ENCODE measurements at places on chromosomes 2 and 18.

DNA sequence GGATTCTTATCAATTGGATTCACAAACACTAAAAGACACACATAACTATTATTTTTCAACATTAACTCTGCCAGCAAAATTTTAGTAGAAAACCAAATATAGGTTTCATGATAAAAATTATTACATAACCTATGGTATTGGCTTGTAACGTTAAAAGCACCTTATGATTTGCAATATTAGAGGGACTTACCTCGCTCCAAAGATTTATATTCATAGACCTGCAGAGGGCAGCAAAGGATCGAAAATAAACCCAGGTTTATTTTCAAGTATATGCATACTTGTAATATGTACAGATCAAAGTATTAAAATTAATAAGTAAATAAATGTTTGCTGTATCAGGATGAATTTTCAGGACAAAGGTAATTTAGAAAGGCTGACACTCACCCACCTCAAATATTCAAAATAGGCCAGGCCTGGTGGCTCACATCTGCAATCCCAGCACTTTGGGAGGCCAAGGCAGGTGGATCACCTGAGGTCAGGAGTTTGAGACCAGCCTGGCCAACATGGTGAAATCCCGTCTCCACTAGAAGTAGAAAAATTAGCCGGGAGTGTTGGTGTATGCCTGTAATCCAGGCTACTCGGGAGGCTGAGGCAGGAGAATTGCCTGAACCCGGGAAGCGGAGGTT is 45.3 kb downstream of the LRPPRC start:
- DNase-seq, result no peak

- DNase-seq, result no peak
Measured at GRCh38 chr2:179692043-179692442, 169.4 kb downstream of the ZNF385B start.

GRCh38 chr2:108911807-108912628 is 77.0 kb downstream of the EDAR start:
- no peak for DNase-seq

GRCh38 chr2:172893671-172894070 is 158.0 kb downstream of the RAPGEF4 start:
- DNase-seq, result no peak
